ENCODE measurements at places on chromosomes 7 and 10.

DNA sequence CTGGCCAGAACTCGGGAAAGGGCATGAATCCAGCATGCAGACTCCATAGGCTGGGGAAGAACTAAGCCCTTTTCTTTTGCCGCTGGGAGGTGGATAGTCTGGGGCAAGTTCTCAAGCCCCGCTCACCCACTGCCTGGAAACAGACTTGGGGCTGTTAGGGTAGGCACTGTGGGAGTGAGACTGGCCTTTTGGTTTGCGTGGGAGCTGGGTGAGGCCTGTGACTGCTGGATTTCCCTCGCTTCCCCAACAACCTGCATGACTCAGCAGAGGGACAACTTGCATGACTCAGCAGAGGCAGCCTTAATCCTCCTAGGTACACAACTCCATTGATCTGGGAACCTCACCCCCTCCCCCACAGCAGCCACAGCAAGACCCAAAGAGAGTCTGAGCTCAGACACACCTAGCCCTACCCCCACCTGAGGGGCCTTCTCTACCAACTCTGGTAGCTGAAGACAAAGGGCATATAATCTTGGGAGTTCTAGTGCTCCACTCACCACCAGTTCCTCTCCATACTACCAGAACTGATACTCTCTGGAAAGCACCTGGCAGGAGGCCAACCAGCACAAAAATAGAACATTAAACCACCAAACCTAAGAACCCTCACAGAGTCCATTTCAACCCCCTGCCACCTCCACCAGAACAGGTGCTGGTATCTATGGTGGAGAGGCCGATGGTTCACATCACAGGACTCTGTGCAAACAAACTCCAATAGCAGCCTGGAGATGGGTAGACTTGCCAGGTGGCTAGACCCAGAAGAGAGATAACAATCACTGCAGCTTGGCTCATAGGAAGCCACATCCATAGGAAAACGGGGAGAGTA, 81.4 kb upstream of the LAMB4 start:
- H3K4me1 ChIP-seq: peaks cover 12% of the 10 kb centered on the region
- no peak overlapping the region for H3K4me3 ChIP-seq
- no peaks in the 10 kb centered on the region for H3K27me3 ChIP-seq

GRCh38 chr7:44158096-44158872, 17.2 kb upstream of the MYL7 start:
- no peaks in the 10 kb centered on the region for H3K27me3 ChIP-seq
- no peak for DNase-seq
- H3K27ac ChIP-seq: no peak overlapping the region
- H3K4me1 ChIP-seq: no peaks in the 10 kb centered on the region
- no peaks in the 10 kb centered on the region for H3K36me3 ChIP-seq

GRCh38 chr7:30303312-30304039, 19.1 kb downstream of the ZNRF2 start:
- no peak overlapping the region for H3K4me3 ChIP-seq
- H3K36me3 ChIP-seq: no peaks in the 10 kb centered on the region
- no peak for DNase-seq
- H3K27me3 ChIP-seq: no peaks in the 10 kb centered on the region
- H3K4me1 ChIP-seq: no peaks in the 10 kb centered on the region

- no peak overlapping the region for H3K4me3 ChIP-seq
- H3K36me3 ChIP-seq: no peaks in the 10 kb centered on the region
- DNase-seq: no peak
- H3K27me3 ChIP-seq: no peaks in the 10 kb centered on the region
- H3K4me1 ChIP-seq: peaks cover 4% of the 10 kb centered on the region
- H3K27ac ChIP-seq: no peak overlapping the region
Measured at GRCh38 chr7:93894426-93894825, 3.9 kb upstream of the TFPI2 start.

DNA sequence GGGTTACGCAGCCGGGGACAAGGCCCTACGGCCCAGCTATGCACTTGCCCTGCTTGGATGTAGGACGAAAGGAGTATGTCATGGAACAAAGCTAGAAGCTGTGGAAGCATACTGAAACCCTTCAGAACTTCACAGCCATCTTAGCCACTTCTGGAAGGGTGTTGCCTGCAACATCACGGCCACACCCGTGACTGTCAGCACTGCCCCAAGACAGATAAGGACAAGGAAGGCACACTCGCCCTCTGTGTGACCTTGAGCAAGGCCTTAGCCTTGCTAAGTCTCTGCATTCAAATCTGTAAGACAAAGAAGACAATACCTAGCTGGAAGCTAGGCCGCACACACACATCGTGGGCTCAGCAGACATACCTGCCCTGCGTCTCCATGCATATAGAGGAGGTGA, 352.5 kb upstream of the MGMT start:
- no peak overlapping the region for H3K4me3 ChIP-seq
- H3K27me3 ChIP-seq: no peaks in the 10 kb centered on the region

DNA sequence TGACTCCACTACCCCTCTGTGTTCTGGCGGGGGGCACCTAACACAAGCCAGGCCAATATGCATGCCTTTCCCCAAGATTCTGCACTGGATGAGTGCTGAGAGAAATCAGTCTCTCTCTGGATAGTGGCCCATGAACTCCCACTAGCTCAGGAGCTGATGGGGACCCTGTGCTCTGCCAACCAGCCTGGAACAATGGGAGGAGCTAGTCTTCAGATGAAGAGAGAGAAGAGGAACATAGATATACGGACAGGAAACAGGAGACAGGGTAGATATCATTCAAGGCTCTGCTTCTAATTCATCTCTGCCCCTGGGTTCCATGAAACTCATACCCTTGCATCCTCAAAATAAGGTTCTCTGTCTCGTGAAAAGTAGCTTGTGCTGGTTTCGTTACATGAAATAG, 27.9 kb upstream of the PLXNA4 start:
- no peak for DNase-seq
- no peaks in the 10 kb centered on the region for H3K4me1 ChIP-seq
- no peaks in the 10 kb centered on the region for H3K36me3 ChIP-seq
- H3K27me3 ChIP-seq: no peaks in the 10 kb centered on the region
- H3K27ac ChIP-seq: no peak overlapping the region
- no peak overlapping the region for H3K4me3 ChIP-seq

- no peak for DNase-seq
- H3K4me3 ChIP-seq: no peak overlapping the region
- H3K36me3 ChIP-seq: no peaks in the 10 kb centered on the region
- H3K27ac ChIP-seq: no peak overlapping the region
Measured at GRCh38 chr10:22978918-22979317, 51.1 kb downstream of the ARMC3 start.

- DNase-seq: no peak
- H3K4me1 ChIP-seq: peaks cover 3% of the 10 kb centered on the region
- no peaks in the 10 kb centered on the region for H3K27me3 ChIP-seq
- no peaks in the 10 kb centered on the region for H3K36me3 ChIP-seq
Measured at GRCh38 chr10:30103595-30104320, 44.4 kb upstream of the JCAD start.

GRCh38 chr7:47484457-47484856, 97.5 kb downstream of the TNS3 start:
- no peaks in the 10 kb centered on the region for H3K27me3 ChIP-seq
- no peaks in the 10 kb centered on the region for H3K36me3 ChIP-seq
- H3K27ac ChIP-seq: no peak overlapping the region
- H3K4me1 ChIP-seq: peaks cover 36% of the 10 kb centered on the region
- H3K4me3 ChIP-seq: no peak overlapping the region
